DMS79 treated with DMSO at 0.1 percent for 48 hours (cell line): ENCODE measurements at places on chromosomes 7 and 10.

GRCh38 chr10:3295582-3296151 is 123.1 kb upstream of the PITRM1 start:
- no peak for DNase-seq

GRCh38 chr10:34780818-34781380 is 34.2 kb downstream of the PARD3 start:
- DNase-seq = no peak

GRCh38 chr7:73718905-73719805 is at the start of gene STX1A:
TSS of gene STX1A (minus strand) at chr7:73719669. CDS start at chr7:73719631, 38 bp downstream.
- peak; percentile 19 for DNase-seq

- DNase-seq = no peak
These were observed 117.2 kb upstream of the LYZL1 start for GRCh38 chr10:29171717-29172116.

- peak; percentile 38 for DNase-seq
These were observed 42.9 kb upstream of the LRRC18 start for GRCh38 chr10:48982584-48982983.

GRCh38 chr7:1670894-1671593 is 967 bp downstream of the ELFN1 start:
- DNase-seq = no peak

DNA sequence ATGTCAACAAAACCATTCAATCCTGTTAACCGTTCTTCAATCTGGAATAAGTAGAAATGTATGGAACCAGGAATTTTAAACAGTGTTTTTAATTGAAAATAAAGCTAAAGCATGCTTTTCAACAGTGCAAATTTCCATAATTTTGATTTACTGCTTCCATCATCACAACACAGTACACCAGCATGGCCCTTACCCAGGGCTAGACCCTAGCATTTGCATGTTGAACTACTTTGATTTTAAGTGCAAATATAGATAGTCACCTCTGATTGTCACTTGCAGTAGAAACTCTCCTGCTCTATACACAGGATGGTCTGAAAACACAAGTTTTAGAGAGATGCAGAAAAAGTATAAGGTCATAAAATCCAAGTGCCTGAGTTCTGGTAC is 12.1 kb downstream of the SKIDA1 start:
- no peak for DNase-seq

DNA sequence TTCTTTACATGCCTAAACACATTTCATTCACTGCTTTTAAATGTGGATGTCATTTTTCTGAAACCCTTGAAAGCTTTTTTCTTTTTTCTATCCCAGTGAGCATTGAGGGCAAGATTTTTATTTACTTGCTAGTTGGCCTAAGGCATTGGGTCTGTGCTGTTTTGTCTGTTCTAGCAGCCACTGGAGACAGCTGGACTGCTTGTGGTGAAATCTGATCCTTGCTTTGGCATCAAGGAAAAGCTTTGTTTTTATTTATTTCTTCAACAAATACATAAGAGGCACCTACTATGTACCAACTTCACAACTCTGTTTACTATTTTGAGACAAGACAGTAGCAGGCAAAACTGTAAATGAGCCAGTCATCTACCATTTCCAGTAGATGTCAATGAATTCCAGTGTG is 28.4 kb upstream of the PDLIM1 start:
- DNase-seq = no peak

GRCh38 chr10:23284674-23285335 is 59.8 kb downstream of the C10orf67 start:
- no peak for DNase-seq

DNA sequence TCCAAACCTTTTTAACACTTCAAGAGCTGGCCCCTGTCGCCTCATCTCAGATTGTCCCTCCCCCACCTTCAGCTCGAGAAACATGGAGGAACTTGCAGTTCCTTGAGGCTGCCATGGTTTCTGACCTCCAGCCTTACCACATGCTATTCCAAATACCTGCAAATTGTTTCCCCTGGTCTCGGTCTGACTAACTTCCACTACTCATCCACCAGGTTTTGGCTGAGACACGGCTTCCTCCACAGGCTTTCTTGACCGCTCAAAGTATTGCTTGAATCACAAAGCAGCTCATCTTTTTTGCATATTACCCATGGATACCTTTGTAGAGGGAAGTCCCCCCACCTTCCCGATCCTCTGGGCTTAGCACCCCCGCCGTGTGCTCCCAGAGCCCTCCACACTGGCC is 5.2 kb upstream of the SAMD8 start:
- DNase-seq = no peak

- DNase-seq = peak; percentile 28
These were observed 448 bp downstream of the SEC24C start for GRCh38 chr10:73744664-73744975.

GRCh38 chr7:32936689-32937088 is 20.6 kb upstream of the FKBP9 start:
- DNase-seq = no peak

DNA sequence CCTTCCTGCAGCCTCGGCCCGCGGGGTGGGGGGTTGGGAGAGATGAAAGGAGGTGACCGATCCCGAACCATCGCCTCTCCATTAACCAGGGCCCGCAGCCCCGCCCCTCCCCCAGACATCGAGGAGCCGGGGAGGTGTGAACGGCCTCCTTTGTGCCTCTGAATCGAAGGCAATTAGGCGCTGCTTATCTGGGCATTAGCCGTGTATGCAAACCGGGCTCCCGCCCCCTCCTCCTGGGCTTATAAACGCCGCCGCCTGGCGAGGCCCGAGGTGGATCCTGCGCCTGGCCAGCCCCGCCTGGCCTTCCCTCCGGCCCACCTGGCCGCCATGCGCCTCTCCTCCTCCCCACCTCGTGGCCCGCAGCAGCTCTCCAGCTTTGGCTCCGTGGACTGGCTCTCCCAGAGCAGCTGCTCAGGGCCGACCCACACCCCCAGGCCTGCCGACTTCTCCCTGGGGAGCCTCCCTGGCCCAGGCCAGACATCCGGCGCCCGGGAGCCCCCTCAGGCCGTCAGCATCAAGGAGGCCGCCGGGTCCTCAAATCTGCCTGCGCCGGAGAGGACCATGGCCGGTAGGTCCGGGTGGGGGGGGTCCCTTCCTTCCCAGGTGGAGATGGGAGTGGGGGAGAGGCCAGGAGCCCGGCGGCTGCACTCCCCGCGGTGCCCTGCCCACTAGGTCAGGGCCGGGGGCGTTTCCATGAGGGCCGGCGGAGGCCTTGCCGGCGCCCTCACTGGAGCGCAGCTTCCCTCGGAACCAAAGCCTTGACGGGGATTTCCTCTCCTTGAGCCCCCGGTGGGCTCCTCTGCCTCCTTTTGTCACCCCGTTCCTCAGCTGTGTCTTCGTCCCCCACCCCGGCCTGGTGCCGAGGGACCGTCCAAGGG is at the start of gene VENTX:
VENTX (plus strand) TSS at position 268 of the 878 bp plus-strand sequence; CDS start at position 328, 60 bp downstream.
- DNase-seq = no peak

DNA sequence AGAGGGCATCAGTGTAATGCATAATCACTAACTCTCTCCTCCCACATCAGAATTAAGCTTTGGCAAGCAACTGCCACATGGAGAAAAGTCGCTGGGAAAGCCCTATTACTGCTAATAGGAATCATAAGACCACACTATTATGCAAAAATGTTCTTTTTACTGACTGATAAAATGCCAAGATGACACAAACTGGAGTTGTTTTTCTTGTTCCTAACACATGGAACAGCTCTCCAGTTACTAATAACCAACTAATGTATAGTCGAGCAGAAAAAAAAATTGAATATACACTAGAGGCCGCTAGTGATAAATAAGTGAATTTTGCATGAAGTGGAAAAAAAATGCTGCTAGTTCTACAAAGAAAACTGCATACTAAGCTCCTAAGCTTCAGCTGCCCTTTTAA is 165.6 kb downstream of the TPK1 start:
- no peak for DNase-seq

DNA sequence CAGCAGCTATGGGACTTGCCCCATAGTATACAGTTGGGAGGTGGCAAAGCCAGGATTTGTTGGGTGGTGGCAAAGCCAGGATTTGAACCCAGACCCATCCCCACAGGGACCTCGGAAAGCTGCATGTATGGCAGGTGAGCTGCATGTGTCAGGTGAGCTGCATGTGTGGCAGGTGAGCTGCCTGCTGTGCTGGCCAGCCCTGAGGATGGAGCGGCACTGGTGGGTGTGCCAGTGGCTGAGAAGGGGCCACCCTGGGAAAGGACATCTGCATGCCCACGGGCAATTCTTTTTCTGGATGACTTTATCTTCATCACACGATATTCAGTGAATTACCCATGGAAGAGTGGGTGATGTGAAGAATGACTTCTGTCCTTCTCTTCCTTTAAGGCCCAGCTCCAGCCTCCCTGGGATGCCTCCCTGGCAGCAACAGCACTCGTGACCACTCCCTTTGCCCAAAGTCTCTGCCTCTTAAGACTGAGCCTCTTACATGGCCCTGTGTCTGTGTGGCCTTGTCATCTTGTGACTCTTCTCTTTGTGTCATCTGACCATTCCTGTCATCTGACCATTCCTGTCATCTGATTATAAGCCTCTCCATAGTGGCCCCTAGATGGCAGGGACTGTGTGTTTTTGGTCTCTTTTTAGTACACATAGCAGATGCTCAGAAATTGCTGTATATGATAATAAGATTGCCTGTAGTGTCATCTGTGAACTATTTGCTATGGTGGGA is 25.0 kb downstream of the CLEC2L start:
- DNase-seq = no peak

DNA sequence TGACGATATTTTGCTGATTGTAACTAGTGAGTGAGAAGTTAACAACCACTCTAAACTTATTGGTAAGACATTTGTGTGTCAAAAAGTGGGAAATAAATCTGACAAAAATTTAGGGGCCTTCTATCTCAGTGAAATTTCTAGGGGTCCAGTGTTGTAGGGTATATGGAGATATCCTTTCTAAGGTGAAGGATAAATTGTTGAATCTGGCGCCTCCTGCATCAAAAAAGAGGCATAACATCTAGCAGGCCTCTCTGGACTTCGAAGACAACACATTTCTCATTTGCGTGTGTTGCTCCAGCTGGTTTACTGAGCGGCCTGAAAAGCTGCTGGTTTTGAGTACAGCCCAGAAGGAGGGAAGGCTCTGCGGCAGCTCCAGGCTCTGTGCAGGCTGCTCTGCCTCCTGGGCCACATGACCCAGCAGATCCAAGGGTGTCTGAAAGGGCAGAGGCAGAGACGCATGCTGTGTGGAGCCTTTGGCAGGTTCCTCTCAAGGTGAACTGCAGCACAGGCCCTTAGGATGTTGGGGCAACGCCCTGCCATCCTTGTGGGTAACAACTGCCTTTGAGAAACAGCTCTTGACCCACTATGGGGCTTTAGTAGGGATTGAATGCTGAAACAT is 72.4 kb downstream of the LMBR1 start:
- no peak for DNase-seq

- no peak for DNase-seq
These were observed 25.5 kb downstream of the UPP1 start for GRCh38 chr7:48114589-48114988.

DNA sequence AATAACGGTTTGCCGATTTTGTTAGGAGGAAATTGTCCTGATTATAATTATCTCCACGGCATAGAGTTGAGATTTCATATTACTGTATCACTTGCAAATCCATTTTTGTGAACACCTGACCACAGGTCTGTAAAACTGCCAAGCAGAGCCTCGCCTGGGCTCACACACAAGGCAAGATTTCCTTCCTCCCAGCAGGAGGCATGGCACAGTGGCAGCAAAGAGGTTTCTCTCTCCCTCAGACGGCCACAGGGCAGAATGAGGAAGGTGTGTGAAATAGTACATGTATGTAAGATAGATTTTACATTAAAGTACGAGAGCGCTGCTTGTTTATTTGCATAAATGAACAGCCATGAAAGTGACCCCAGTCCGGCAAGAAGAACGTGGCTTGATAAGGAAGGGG is 130.1 kb downstream of the CELF2 start:
- DNase-seq = peak; percentile 20

DNA sequence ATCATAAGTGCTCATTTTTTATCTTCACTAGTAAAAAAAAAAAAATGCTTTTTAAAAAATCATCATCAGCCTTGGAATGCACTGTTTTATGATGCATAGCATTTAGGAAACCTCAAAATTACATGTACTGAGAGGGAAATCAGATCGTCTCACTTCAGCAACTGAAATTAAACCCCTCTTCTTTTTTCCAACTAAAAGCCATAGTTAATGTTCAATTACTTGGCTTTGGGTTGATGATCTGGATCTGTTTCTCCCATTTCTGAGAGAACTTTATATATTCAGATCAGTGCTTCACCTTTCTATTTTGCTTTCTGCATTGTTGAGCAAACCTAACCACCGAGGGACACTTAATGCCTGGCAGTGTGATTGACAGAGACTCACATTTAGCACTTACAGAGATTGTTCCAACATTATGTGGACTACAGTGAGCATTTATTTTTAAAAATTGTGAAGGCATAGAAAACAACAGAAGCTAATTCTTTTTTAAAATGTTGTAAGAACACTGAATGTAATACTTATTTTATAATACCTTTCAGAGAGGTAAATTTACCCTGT is 678.4 kb downstream of the PHTF2 start:
- DNase-seq = peak; percentile 54

DNA sequence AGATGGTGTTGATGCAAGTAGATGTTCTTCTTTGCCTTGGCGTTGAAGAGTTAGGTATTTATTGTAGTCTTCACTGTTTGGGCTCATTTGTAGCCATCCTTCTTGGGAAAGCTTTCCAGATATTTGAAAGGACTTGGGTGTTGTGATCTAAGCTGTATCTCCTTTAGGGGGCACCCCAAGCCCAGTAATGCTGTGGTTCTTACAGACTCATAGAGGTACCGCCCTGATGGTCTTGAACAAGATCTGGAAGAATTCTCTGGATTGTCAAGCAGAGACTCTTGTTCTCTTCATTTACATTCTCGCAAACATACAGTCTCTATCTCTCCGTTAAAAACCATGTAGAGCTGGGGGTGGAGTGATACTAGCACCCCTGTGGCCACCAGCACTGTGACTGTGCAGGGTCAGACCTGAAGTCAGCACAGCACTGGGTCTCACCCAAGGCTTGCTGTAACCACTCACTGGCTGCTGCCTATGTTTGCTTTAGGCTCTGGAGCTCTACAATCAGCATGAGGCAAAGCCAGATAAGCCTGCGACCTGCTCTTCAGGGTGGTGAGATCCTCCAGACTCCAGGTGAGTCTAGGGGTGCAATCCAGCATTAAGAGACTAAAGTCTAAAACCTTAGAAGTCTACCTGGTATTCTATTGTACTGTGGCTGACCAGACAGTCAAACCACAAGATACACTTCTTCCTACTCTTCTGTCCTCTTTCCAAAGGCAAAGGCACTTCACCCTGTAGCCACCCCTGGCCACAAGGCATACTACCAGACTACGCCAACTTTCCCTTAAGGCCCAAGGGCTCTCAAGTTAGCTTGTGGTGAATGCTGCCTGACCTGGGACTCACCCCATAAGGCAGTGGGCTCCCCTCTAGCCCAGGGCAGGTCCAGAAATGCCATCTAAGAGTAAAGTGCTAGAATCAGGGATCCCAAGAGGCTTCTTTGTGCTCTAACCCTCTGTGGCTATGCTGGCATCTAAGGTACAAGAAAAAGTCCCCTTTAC is 209.7 kb upstream of the TMEM196 start:
- DNase-seq = no peak

DNA sequence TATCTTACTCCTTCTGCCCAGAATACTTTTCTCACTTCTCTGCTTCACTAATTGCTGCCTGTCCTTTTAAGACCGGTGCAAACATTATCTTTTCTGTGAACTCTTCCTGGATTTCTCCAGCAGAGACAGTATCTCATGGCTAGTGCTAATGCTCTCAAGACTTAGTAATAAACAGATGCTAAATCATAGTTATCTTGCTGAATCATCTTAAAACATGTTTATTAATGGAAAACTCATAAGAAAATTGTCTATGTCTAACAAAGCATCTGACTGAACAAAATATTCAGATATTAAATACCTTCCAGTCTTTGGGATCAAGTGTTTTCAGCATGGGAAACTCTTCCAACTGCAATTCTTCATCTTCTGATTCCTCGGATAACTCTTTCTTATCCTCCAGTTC is 3.1 kb downstream of the DNAJC2 start:
- DNase-seq = no peak
